CD8-positive, alpha-beta T cell (primary cell): ENCODE measurements at places on chromosomes 2 and 18.

DNA sequence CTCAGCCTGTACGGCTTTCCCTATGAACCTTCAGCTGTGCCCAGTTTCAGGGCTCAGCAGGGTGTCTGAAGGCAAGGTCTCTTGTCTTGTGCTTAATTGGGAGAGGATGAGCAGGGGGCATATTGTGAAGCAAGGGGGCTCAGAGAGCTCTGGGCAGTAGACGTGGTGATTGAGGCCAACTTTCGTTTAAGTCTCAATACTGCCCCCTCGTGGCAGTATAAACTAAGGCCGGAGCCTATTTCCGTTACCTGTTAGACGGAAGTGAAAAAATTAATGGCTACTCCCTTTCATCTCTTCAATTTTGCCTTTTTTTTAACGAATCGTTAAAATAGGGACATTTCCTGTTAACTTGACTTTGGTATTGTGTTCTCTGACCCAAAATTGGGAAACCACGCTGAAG is 193.4 kb downstream of the TDRD15 start:
- no peak for DNase-seq

DNA sequence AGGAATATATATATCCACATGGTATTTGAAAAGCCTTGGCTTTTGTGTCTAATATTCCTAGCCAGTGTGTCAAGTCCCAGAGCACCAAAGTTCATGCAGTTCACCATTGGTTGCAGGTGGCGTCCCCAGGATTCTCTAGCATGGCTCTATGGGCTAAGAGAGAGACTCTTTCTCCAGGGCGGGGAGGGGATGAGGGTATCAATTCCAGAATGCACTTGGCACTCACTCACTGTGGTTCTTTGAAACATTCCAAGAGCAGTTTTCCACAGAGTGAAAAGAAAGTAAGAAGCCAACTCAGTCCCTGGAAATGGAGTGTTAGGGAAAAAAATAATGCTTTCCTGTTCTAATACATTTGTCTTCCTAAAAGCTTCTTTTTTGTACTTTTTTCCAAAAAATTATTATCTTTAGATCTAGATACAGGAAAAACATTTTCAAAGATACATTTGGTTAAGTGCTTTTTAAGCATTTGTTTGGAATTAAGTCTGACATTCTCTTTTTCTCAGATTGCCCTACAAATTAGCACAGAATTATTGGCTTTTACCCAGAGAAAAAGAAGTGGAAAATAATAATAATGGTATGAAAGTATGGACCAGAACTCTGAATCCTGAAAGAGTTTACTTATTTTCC is 239.9 kb downstream of the PAX3 start:
- no peak for DNase-seq

GRCh38 chr2:178450524-178450773 is 526 bp downstream of the PRKRA start:
- DNase-seq = no peak

GRCh38 chr2:145682546-145683157 is 1162.7 kb upstream of the ZEB2 start:
- DNase-seq = no peak

GRCh38 chr18:34003687-34004086 is 221.0 kb downstream of the NOL4 start:
- DNase-seq = no peak

DNA sequence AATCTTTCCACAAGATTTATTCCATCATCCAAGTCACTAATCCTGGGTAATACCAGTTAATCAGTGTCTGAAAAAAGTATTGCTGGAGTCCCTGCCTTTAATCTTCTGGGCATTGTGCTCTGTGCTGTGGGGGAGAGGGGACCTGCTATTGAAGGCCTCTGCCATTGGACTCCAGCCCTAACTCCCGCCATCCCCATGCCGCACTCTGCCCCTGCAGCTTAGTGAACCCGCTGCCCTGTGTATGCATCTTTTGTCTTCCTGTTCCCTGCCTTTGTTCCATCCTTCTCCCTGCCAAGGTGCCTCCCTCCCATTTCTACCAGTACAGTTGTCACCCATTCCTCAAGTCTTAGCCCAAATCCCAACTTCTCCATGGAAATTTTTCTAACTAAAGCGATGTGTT is 113.8 kb upstream of the EPAS1 start:
- DNase-seq = no peak

GRCh38 chr2:39549718-39550464 is 112.8 kb upstream of the MAP4K3 start:
- DNase-seq = no peak

DNA sequence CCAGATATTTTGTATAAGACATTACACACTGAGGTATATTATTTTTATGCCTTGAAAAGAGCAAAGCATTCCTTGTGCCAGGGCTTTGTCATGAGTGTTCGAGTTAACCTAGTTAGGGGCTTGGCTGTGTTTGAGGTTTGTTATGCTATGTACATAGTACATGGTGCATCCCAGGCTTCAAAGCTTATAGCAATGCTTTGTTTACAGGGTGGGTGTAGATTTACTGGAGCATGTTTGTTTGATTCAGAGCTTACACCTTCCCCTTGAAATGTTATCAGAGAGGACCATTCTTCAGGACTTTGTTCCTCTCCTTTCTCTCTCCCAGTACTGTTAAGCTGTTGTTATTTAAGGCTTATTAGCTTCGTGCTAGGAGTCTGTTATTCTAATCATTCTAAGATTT is 738.7 kb upstream of the LRRTM4 start:
- DNase-seq = no peak

- DNase-seq = no peak
Measured at GRCh38 chr2:146572598-146572997, 1272.2 kb upstream of the ACVR2A start.

GRCh38 chr2:102677244-102678215 is 58.2 kb downstream of the SLC9A2 start:
- no peak for DNase-seq

DNA sequence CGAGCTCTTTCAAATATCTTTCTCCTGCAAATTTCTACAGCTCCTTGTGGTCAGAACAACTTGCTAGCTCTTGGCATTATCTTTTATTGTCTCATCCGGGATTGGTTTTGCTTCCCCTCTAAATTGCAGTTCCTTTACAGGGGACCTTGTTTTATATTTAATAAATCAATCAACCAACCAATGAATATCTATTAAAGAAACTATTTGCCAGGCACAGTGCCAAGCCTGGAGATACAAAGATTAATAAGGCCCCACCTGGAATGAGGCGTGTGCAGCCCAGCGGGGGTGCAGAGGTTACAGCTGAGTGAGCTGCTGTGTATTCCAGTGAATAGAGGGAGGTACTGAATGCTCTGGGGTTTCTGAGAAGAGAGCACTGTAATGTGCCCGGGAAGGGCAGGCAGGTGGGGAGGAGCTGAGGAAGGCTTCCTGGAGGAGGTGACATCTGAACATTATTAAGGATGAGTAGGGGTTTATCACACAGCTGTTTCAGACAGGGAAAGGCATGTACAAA is 51.8 kb downstream of the LIPG start:
- no peak for DNase-seq

DNA sequence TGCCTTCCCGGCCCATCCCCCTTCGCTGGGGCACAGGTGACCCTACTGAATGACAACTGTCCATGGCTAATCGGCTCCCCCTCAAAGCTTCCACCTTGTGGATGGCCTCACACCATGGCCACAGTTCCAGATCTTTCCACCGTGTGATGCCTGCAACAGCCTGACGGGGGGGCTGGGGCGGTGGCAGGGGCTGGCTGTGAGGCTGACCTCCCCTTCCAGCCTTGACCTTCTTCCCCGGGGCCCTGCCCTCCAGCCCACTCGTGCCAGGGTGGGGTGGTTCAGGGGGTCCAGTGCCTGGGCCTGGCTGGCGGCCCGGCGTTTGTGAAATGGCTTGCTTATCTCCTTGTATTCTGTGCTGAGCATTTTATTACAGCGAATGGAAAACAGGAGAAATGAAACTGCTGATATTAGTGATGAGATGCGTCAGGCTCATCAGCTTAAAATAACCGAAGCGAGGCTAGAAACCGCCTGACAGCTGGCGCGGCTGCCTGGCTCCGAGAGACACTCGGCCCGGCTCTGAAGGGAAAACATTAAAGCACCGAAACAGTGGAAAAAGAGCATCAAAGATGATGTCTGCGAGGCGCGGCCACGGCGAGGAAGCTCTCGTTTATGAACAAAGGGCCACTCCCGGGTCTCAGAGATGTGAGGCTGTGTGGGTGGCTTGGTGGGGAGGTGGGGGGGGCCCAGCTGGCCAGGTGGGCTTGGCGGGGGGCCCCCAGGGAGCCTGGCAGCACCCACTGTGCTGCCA is 916 bp upstream of the PDCD1 start:
- DNase-seq = no peak

GRCh38 chr18:13831864-13832508 is 8.0 kb downstream of the MC5R start:
- DNase-seq = no peak

- DNase-seq = no peak
Measured at GRCh38 chr2:159963700-159964099, 98.7 kb downstream of the PLA2R1 start.

GRCh38 chr2:54824567-54824966 is 101.1 kb downstream of the EML6 start:
- DNase-seq = no peak

GRCh38 chr2:133063775-133064174 is 393.8 kb upstream of the LYPD1 start:
- no peak for DNase-seq

DNA sequence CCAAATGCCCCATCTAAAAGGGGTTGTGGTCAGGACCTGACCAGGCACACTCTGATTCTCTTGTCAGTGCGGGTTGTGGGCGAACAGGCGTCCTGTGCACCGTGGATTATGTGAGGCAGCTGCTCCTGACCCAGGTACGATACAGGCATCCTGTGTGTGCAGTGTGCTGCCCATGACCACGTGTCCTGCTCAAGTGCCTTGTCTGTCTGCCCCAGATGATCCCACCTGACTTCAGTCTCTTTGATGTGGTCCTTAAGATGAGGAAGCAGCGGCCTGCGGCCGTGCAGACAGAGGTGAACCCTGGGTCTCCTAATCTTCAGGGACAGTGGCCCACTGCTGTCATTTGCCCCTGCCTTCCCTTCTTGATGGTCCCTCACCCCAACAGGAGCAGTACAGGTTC is 14.6 kb downstream of the PTPN18 start:
- peak; percentile 69 for DNase-seq

DNA sequence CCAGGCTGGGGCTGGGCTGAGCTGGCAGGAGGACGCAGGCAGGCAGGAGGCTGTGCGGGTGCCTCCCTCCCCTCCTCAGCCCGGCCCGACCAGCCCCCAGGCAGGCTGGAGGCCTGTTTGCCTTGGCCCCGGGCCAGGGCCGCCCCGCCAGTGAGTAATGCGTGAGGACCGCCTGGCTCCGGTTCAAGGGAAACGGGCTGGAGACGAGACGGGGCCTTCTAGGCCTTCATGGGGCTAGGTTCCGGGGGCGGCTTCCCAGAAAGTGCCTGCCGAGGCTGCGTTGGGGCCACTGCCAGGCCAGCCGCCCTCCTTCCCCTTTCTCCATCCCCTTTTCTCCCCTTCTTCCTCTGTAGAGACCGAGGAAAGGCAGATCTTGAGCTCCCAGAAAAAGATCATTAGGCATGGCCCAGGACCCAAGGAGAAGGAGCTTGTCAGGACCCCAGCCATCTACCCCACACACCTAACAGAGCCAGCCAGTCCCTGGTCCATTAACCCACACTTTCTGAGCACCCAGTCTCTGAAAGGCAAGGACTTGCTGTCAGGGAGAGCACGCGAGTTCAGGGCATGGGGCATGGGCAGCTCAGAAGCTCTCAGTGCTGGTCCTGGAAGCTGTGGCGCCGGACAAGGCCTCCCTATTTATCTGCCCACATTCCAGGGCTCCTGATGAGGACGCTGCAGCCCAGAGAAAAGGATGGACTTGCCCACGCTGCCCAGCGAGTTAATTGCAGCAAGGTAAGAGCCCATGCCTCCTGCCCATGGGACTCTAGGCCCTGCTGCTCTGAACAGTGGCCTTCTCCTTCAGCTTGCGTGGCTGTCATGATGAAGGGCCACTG is 48.5 kb downstream of the SMAD7 start:
- no peak for DNase-seq

- no peak for DNase-seq
Measured at GRCh38 chr2:26072925-26073768, 39.3 kb downstream of the RAB10 start.

DNA sequence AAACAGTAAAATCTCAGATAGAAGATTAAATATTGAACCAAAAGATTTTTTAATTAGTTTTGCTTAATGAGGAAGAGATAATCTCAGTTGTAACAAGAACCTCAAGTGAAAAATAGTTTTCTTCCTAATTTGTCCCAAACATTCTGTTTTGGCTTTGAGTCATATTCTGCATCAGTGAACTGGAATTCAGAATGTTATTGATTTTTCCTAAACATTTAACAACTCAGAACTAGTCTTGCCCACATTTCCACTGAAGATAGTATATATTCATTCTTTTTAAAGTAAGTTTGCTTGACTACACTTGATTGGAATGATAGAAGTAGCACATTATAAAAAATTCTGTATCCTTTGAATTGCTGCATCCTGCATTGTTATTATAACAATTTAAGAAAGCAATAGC is 85.7 kb upstream of the UGP2 start:
- DNase-seq = no peak

- no peak for DNase-seq
Measured at GRCh38 chr2:44170311-44170717, 1.6 kb downstream of the PPM1B start.

DNA sequence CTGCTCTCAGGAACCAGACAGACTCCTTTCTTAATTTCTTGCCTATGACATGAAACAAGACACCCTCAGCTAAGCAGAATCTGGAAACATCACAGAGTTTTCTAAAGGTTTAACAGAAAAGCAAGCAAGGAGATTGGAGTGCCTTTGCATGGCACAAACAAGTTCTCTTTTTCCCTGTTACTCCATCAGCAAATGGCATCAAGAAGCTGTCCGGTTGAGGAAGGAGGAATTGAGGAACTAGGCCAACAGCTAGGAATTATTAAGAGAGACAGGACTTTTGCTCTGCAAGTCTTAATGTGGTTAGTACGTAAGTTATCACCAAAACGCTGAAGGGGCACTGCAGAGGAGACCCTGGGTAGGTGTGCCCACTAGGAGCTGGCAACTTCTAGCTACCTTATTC is 53.2 kb downstream of the NEB start:
- DNase-seq = no peak

DNA sequence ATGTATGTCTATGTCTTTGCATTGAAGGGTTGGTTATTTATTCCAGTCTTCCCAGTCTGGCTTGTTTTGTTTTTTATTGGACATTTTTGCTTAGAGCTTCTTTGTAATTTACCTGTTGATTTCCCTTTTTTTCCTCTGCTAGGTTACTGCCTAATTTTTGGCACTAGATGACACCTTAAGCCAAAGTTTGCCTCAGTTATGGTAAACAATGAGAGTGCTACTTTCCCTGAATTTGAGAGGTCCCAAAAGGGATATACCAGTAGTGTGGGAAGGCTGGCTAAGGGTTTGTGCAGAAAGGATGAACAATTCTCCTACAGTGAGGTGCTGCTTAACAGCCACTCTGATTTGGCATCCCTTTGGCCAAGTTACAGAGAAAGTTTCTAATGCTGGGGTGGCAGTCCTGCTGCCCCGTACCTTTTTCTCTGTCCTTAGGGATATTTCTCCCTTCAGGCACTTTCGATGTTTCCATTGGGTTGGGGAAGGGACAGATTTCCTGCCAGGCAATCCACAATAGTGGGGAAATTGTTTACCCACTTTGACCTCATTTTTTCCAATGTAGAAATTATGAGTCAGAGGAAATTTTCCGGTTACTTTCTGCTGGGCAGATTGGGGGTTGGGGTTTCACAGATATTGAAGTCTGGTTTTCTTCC is 354.9 kb downstream of the PTPRM start:
- DNase-seq = no peak
